Hair follicular keratinocyte (primary cell): ENCODE measurements at places on chromosomes 2 and 18. TPM values are rescaled to one million over a fixed set of nuclear protein-coding genes. Genes with fewer than 3 reads are reported as not detected.

Gene HYCC2
- total RNA-seq, result 2.6 and 3.6 TPM in 2 replicates

Gene ABHD1
- not detected in 2 replicates for total RNA-seq

Gene KCNIP3
- 0.72 and 1.2 TPM in 2 replicates for total RNA-seq

Gene SH3BP4
- total RNA-seq, result 35.1 and 40.7 TPM in 2 replicates

Gene GTF2A1L
- 0.31 TPM in 1 of 2 replicates, not detected in the other for total RNA-seq

Gene DOK6
- total RNA-seq, result not detected in 2 replicates

Gene PDCL3
- total RNA-seq, result 11.0 and 20.2 TPM in 2 replicates

Gene L3MBTL4
- total RNA-seq, result 0.23 and 0.49 TPM in 2 replicates

Gene CDKL4
- not detected in 2 replicates for total RNA-seq

Gene TMEM169
- under 0.01 and 0.08 TPM in 2 replicates for total RNA-seq
